ENCODE measurements at places on chromosomes 11 and 22.

- DNase-seq: no peak
Measured at GRCh38 chr11:81839016-81839415, 894.6 kb downstream of the FAM181B start.

DNA sequence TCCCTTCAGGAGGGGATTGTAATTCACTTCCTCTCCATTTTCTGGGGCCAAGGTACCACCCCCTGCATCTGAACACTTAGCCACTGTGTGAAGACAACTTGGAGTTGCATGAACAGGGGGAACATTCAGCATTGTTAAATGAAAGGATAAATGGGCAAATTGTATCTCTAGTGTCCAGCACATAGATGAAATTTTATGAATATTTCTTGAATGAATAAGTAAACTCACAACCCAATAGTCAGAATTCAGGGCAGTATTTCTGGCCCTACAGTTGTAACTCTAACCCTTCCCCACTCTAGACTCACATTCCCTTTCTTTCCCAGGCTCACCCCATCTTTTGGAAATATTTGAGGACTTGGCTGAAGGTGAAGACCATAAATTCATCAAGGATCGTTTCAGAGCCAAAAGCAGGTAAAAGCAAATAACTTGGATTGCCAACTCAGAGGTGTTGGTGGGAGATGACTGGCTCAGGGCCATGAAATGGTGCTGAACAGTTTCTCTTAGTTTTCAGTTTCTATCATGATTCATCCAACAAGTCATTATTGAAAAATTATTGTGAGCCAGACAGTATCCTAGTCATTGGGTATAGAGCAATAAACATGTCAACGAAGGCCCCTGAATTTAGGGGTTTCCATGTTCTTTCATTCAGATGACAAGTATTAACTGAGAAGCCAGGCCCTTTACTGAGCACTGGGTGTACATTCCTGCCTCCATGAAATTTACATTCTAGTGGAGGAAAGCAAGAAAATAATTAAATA is 33.3 kb upstream of the ZC3H12C start:
- no peak for DNase-seq

DNA sequence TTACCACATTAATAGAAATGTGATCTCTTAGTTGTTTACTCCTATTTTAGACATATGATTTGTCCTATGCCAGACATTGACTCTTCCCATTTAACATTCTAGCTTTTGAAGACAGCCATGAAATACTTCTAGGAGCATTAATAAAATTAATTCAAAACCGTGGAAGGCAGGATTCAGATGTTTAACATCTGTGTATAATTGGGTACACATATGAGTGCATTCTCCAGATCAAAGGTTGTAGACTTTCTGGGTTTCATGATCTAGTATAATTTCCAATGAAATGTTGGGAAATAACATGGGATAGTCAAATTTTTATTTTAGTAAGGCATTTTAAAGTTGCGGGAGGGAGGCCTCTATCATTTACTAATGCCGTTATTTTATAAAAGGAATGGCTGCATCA is 35.2 kb upstream of the CCDC89 start:
- no peak for DNase-seq

DNA sequence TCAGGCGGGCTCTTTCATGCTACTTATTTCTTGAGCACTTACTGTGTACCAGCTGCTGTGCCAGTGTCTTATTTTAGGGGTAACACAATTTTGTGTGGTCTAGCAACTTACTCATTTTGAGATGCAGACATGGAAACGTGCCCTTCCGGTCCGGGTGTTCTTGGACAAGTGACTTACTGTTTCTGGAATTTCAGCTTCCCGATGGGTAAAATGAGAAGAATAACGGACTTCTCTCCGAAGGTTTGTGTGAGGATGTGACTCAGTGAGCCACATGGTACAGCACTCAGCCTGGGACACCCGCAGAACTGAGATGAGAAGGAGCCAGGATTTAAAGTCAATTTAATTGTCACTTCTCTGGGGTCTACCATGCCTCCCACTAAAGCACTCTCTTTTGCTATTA is 114.5 kb upstream of the SYT13 start:
- DNase-seq: no peak

DNA sequence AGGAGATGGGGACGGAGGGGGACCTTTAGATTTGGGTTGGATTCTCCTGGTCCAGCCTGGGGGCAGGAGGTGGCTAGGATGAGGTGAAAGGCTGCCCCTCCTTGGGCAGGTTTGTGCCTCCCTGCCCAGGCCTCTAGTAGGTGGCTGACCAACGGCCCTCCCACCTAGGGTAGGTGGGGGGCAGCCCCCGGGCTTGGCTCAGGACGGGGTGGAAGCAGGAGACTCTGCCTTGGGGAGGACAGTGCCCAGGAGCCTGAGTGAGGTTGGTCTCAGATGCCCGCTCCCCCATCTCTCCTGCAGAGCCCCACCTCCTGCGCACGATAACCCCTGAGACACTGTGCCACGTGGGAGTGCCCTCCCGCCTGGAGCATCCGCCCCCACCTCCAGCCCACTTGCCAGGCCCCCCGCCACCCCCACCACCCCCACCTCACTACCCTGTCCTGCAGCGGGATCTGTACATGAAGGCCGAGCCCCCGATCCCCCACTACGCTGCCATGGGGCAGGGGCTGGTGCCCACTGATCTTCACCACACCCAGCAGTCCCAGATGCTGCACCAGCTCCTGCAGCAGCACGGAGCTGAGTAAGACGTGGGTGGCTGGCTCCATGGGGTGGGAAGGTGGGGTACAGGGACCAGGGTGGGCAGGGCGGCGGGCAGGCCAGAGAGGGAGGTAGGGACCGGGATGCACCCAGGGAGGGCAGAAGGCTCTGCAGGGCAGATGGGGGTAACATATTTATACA is 17.7 kb downstream of the MYRF start:
- DNase-seq: no peak

DNA sequence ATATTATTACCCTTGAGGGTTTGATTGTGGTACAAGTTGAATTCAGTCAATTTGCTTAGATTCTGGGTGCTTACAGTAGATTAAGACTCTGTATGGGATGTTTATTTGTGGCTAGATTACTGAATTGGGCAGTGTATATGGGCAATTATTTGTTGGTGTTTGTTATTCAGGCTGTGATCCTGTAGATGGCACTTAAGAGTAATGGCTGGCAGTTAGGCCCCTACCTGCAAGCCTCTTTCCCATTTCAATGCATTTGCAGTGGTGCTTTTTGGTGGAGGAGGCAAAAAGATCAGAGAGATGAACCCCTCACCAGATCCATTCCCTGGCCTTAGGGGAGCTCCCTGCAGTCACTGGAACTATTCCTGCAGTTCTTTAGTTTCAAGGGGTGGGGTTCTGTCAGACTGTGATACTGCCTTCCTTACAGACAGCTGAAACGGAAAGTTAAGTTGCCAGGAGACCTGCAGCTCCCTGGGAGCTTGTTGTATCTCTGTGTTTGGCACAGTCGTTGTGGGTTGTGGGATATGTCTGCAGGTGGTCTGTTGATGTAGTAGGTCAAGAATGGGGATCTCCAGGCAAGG is 199.5 kb downstream of the AASDHPPT start:
- DNase-seq: no peak

- no peak for DNase-seq
Measured at GRCh38 chr11:36265793-36266628, 23.2 kb downstream of the COMMD9 start.

DNA sequence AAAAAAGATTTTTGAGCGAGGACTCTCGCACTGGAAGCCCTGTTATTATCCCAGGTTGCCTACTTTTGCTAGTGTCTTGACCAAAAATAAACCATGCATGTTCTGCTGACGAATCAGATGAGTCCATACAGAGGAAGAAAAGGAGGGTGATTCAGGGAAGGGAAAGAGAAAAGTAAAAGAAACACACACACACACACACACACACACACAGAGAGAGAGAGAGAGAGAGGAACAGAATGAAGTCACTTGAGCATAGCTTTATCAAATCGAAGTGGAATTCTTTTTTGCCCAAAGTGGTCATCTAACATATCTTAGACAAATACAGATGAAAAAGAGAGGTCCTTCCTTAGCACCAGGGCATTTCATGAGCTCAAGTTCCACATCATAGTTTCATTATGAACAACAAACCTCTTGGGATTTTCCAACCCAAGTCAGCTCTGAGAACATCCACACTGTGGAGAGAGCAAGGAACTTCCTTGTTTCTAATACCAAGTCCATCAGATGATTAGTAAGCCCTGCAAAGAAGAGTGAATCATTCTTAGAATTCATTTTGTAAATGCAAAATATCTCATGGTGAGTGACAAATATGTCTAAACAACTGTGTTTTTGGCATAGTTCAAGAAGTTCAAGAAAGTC is 7.7 kb upstream of the MMP12 start:
- DNase-seq: peak; percentile 90

GRCh38 chr11:65329944-65330403 is 3.7 kb upstream of the DPF2 start:
- DNase-seq: peak; percentile 83

DNA sequence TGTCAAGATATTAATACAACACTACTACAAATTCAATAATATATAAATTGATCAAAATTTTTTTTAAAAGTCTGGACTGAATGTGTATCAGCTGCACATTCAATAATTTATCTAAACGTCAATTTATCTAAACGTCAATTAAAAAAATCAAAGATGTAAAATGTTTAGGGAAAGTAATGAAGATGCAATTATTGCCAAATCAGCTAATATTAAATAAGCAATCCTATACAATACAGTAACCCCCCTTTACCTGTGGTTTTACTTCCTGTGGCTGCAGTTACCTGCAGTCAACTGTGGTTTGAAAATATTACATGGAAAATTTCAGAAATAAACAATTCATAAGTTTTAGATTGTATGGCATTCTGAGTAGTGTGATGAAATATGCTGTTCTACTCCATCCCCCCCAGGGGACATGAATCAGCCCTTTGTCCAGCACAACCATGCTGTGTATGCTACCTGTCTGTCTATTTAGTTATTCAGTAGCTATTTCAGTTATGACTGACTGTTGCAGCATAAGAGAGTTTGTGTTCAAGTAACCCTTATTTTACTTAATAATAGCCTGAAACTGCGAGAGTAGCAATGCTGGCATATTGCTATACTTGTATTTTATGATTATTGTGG is 72.2 kb downstream of the CWF19L2 start:
- no peak for DNase-seq

DNA sequence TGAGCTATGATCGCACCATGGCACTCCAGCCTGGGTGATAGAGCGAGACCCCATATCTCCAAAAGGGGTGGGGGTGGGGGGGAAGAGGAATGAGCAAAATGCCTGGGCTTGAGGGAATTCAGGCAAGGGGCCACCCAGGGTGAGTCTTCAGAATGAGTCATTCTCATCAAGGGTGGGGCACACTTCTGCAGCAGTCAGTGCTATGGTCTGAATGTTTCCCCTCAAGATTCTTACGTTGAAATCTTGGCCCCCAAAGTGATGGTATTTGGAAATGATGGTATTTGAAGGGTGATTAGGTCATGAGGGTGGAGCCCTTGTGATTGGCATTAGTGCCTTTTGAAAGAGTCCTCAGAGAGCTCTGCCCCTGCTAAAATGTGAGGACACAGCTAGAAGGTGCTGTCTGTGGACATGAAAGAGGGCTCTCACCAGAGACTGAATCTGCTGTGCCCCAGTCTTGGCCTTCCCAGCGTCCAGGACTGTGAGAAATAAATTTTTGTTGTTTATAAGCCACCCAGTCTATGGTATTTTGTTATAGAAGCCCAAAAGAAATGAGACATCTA is 86.4 kb upstream of the THY1 start:
- DNase-seq: peak; percentile 51

DNA sequence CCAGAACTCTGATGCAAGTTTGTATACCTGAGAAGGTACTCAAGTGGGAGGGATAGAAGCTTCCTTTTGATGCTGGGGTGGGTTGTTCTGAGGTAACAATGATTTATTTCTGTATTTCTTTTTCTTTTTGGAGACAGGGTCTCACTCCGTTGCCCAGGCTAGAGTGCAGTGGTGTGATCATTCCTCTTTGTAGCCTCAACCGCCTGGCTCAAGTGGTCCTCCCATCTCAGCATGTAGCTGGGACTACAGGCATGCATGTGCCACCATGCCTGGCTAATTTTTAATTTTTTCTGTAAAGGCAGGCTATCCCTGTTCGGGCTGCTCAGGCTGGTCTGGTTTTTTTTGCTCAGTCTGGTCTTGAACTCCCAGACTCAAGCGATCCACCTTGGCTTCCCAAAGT is 7.9 kb downstream of the KDM2A start:
- no peak for DNase-seq

GRCh38 chr11:93850594-93851018 is at the start of gene VSTM5:
Gene VSTM5 (minus strand): TSS chr11:93850618. CDS start chr11:93850502, 116 bp downstream.
- no peak for DNase-seq

GRCh38 chr11:78039391-78039918 is 16.4 kb upstream of the KCTD14 start:
- DNase-seq: no peak

- DNase-seq: no peak
Measured at GRCh38 chr11:45724153-45724552, 58.7 kb upstream of the CHST1 start.

DNA sequence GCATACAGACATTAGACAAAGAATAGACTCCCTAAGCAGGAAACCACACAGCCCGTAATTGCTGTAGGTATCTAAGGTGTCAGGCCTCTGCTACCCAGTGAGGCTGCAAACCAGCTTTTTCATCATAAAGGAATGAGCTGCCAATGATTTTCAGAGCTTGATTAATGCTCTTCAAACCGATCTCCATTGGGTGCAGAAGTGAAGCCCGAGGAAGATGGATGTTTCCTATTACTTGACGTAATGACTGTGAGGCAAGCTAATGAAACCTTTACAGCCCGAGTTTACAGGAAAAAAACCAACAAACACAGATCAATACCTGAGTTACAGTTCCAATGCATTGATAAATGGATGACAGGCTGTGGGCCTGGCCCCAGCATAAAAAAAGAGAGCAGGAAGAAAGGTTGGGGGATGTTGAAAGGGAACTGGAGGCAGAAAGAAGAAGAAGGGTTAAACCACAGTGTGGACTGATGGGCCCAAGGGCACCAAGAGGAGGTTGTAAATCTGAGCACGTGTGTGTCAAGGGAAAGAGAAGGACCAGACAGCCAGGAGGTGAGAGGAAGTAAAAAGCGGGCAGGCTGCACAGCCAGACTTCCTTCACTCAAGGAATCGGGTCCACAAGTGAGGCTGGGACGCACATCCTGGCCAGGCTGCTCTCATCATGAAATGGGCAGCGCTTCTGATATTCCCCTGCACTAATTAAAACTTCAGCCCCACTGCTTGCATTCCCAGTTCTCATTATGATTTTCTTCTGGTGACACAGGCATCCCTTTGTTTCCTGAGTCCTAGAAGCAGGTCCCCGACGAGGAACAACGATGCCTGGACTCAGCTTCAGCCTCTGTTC is 70.6 kb upstream of the NTM start:
- DNase-seq: peak; percentile 27

- DNase-seq: no peak
Measured at GRCh38 chr22:38733329-38733723, 22.5 kb downstream of the SUN2 start.

DNA sequence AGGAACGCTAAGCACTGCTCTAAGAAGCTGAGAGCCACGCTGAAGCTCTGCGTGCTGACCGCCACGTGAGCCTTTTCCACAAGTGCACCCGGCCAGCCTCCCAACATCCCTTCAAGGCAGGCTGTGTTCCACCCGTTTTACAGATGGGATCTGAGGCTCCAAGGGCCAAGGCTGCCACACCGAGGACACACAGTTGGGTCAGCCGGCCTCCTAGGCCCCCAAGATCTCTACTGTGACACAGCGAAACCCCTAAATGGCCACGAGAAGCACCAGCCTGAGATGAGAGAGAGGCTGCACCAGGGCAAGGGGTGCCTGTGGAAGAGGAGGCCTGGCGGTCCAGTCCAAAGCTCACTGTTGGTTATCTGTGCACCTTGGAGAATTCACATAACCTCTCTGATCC is 11.8 kb upstream of the CD5 start:
- no peak for DNase-seq

- DNase-seq: no peak
Measured at GRCh38 chr11:64891215-64891848, 12.9 kb upstream of the EHD1 start.

GRCh38 chr11:35815556-35816315 is 128.1 kb upstream of the LDLRAD3 start:
- no peak for DNase-seq
